ENCODE measurements at places on chromosomes 5 and 9.

- DNase-seq, result no peak
Measured at GRCh38 chr9:19689328-19690101, 99.3 kb downstream of the SLC24A2 start.

- DNase-seq, result no peak
Measured at GRCh38 chr5:153900703-153901395, 137.9 kb downstream of the FAM114A2 start.

DNA sequence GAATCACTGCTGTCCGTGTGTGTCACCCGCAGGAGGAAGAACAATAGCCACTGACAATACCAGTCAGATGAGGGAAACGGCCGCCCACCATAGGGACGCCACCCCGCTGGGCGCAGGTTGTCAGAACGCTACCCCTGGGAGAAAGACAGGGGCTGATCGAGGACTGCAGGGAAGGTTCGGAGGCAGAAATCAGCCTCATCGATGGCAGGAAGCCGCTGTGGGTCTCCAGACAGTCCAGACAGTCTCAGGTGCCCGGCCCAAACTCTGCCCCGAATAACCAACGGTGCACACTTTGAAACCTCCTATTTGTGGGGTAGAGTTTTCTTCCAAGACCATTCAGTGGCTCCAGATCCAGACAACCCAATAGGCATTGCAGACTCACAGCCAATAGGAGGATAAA is 181.5 kb downstream of the ROR2 start:
- DNase-seq, result no peak

DNA sequence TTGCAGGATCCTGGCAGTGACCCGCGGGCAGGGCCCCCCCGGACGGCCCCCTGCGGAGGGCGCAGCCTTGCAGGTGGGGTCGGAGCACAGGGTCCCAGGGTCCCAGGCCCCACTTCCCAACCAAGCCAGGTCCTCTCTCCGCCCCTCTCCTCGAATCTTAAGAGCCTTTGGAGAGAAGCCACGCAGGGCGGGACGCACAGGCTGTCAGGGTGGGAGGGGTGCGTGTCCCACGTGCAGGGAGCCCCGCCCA is 18.4 kb upstream of the EGFL7 start:
- DNase-seq, result no peak

- no peak for DNase-seq
Measured at GRCh38 chr9:113131689-113132151, 19.1 kb upstream of the SLC31A2 start.

- DNase-seq, result no peak
Measured at GRCh38 chr5:149633476-149634350, 52.4 kb downstream of the ARHGEF37 start.

DNA sequence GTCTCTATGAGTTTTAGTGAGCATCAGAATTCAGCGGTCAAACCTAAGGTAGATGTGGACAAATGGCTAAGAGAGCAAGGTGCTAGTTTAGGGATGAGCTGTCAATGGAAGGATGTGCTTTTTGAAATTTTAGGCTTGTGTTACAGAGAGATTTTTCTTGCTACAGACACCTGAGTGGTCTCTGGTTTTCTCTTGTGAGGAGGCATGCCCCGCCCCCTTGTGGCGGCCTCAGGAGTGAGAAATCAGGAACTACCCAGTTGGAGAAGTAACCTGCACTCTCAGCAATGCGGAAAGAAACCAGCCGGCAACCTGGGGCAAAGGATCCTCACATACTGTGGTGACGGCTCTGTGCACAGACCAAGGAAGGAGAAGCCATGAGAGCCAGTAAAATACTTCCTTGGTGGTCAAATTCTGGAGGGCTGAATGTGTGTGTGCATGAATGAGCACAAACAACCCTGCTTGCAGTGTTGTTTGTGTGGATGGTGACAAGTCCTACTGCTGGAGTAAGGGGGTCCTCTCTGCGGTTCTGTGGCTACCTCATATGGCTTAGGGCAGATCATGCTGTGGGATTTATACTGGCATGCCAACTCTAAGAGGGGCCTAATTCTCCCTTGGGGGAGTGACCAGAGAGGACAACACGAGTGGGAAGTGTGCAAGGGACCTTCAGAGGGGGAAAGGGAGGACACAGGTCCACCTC is 16.7 kb upstream of the HSD17B4 start:
- DNase-seq, result peak; percentile 73

DNA sequence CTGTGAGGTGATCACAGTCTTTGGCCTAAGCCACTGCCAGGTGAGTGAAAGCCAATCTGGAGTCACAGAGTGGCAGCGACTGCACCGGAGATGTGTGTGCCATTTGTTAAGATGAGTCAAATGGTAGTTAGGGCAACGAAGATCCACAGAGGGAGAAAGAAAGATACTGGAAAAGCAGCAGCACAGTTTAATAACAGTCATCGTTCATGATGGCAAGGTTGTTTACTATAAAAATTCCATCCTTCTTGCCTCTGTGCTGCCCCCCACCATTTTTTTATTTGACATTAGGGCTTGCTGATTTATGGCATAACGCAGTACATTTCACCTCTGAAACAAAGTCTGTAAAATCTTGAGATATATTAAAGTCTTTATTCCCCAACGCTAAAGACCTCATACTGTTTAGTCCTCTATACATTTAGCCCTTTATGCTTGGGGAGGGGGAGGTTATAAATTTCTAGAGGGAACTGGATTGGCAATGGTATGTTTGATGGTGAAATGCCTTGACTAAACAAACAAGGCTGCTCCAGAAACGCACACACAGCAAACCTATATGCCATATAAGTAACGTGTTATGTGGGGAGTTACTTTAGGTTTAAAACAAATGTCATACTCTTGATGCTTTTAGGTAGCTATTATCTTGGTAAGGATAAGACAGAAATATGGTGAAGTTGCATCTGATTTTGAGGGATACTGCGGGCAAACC is 55.8 kb upstream of the ABL1 start:
- no peak for DNase-seq

GRCh38 chr9:130948266-130948665 is 9.2 kb upstream of the FIBCD1 start:
- no peak for DNase-seq

- DNase-seq, result no peak
Measured at GRCh38 chr5:154884424-154884823, 26.0 kb downstream of the CNOT8 start.

- DNase-seq, result no peak
Measured at GRCh38 chr5:95778713-95779436, 43.7 kb downstream of the GLRX start.

- no peak for DNase-seq
Measured at GRCh38 chr9:132042324-132042723, 37.3 kb downstream of the MED27 start.

- DNase-seq, result no peak
Measured at GRCh38 chr5:168529374-168530234, 499 bp downstream of the FBLL1 start.

GRCh38 chr5:8993031-8993430 is 552.8 kb downstream of the SEMA5A start:
- no peak for DNase-seq

GRCh38 chr5:158976035-158976434 is 123.7 kb downstream of the EBF1 start:
- no peak for DNase-seq

DNA sequence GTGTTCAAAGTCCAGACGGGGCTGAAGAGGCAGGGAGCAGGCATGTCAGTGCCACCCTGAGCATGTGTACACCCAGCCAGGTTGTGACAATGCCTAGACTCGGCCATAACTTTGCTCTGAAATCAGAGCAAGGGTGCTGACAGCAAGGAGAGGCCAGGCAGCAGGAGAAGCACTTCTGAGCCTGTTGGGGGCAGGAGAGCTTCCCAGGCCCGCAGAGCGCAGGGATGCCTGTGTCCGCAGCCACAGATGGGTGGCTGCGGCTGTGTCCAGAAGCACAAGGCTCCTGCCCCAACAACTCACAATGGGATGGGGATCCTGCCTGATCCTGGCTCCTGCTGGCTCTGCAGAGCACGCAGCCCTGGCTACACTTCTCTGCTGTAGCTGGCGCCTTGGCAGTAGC is 373.9 kb downstream of the CHSY3 start:
- DNase-seq, result no peak

- no peak for DNase-seq
Measured at GRCh38 chr5:103293099-103293498, 34.5 kb downstream of the MACIR start.

DNA sequence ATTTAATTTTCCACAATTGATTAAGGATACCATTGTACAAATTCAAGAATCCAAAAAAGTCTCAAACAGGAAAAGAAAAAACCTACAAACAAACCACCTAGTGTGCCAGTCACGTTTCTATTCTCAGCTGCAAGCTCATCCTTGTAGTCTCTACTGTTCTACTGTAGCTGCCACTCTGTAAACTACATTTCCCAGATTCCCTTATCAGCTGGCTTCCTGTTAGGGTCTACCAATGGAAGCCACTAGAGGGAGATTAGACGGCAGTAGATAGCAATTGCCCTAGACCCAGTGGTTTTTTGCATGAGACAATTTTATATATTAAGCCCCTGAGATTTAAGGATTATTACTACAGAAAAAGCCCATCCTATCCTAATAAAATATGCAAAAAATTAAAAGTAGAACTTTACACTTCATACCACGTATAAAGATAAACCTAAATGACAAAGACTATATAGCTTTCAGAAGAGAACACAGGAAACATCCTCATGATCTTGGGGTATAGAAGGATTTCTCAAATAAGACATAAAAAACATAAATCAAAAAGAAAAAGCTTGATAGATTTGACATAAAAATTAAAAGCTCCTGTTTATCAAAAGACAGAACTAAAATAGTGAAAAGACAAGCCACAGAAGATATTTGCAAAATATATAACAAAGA is 37.4 kb downstream of the P4HA2 start:
- DNase-seq, result no peak

GRCh38 chr9:137590123-137590468 is 216 bp downstream of the ZMYND19 start:
- no peak for DNase-seq

DNA sequence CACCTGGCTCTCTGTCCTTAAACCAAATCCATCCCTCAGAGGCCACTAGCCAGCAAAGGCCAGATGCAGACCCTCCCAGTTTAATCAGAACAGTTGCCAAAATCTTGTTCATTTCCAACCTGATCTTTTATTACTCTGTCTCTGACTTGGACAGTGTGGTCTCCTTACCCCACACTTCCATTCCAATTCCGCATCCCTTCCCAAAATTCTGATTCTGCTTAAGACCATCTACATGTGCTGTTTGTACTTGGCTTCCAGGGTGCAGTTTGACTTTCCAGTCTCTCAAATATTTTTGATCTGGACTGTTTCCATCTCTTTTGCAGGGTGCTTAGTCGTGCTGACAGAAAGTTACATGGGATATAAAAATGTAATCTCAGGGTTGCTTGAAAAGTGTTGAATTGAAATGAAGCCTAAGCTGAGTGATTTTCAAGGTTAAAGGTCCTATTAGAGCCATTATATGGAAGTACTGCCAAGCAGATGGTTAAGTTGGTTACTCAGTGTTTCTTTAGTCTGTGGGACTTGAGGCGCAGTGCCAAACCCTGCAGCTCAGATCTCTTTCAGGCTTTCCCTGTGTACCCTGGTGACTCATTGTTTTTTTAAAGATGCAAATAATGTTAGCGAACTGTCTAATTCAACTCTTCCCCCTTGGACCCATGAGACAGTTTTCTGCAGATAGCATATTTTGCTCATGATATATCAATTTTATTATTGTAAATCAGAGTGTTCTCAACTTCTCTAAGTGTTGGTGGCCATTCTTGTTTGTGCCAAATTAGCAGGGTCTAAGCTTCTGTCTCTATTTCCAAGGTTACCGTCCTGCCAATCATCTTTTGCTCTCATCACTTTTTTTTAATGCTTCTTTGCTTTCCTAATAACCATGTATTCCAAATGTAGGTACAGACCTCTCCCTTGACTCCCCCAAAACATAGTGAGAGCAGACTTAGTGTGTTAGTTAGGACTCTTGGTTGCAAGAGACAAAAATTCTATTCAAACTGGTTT is 18.2 kb upstream of the DCP2 start:
- no peak for DNase-seq

DNA sequence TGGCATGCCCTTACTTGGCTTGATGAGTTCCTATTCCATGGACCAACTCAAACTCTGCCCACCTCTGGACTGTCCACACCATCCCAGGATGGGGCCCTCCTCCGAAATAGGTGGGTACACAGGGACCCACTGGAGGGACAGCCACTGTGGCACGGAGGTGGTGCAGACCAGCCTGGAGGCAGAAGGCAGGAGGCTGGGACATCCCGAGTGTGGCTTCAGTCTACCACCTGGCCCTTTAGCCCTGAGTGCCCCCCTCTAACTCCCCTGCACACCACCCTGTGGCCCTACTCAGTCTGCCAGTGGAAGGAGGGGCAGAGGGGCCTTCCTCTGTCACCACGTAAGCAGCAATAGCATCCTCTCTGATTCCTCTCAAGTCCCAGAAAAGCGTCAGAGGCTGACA is 3.7 kb downstream of the IL3 start:
- DNase-seq, result no peak

- DNase-seq, result no peak
Measured at GRCh38 chr5:72378639-72379289, 58.6 kb downstream of the PTCD2 start.

DNA sequence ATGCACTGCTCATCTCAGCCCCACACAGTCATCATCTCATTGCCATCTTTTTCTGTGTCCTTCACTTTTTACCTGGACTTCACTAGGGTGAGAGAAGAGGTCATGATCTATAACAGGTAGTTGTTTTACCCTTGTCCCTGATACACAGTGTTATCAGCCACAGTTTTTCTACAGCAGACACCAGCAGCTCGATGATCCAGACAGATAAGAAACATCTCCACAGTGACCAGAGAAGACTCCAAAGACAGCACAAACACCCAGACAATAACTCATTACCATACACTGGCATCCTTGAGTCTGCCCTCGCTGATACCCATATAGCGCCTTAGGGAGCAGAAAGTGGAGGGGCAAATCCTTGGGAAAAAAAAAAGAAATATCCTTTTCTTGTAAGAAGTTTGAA is 194.1 kb downstream of the DTWD2 start:
- no peak for DNase-seq

DNA sequence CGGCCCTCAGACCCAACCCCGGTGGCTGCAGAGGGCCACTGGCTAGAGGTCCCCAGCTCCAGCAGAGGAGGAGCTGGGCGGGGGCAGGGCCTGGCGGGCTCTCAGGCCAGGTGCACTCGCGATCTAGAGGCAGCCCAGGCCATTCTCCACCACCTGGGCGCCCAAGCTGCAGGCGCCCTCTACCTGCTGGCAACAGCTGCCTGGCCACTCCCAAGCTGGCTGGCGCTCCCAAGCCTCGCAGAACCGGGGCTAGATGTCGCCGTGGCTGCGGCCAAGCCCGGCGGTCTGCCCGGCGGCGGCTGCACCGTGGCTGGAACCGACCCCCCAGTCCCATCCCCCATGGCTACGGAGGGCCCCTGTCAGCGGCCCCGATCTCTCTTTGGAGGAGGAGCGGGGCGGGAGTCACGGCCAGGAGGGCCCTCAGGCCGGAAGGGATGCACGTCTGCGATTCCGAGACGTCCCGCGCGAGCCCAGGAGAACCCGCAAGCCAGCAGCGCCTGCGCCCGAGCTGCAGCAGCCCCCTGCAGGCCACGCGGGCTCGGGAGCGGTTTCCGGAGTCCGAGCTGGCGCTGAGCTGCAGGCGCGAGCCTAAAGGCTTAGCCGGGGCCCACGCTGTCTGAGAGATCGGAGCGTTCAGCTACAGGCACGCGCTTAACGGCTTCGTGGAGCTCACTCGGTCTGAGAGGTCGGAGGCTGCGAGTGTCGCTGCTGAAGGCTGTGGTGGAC is 44.3 kb upstream of the BICD2 start:
- DNase-seq, result peak; percentile 64

- peak; percentile 19 for DNase-seq
Measured at GRCh38 chr9:136231478-136232297, 13.9 kb downstream of the QSOX2 start.

- no peak for DNase-seq
Measured at GRCh38 chr5:107381189-107381856, 289.4 kb downstream of the EFNA5 start.

- no peak for DNase-seq
Measured at GRCh38 chr5:175831507-175831906, 39.9 kb upstream of the CPLX2 start.

- DNase-seq, result no peak
Measured at GRCh38 chr9:105445203-105445881, 2.5 kb upstream of the FSD1L start.

All from activated naive CD4-positive, alpha-beta T cell treated with anti-CD3 and anti-CD28 coated beads, Interleukin-2, amount 50 U/mL, for 72 hours (primary cell).